ENCODE measurements at places on chromosomes 13 and 19.
A peak's percentile ranks its signal among the peaks of the same experiment; 100 is the strongest.

DNA sequence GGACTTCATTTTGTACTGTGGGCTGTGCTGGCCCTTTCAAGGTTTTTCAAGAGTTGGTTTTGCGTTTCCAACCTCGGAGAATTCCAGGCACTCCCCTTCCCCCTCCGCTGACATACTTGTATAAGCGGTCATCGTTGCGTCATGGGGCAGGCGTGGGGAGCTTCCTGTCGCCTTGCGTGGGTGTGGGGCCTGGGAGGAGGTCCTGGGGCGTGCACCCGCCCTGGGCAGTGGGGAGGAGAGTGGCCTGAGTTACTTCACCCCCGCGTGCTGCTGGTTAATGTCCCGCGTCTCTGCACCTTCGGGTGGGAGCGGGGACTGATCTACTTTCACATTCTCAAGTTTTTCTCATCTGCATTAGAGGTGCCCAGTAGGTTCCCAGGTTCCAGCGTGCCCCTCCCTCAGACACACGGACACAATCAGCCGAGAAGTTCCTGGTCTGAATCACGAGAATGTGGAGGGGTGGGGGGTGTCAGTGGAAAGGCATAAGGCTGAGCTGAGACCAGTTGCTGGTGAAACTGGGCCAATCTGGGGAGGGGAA lies 4.1 kb downstream of the IER2 start:
- peak; percentile 81 for DNase-seq

GRCh38 chr13:110616103-110617101 lies 1.1 kb downstream of the NAXD start:
- peak; percentile 66 for DNase-seq

DNA sequence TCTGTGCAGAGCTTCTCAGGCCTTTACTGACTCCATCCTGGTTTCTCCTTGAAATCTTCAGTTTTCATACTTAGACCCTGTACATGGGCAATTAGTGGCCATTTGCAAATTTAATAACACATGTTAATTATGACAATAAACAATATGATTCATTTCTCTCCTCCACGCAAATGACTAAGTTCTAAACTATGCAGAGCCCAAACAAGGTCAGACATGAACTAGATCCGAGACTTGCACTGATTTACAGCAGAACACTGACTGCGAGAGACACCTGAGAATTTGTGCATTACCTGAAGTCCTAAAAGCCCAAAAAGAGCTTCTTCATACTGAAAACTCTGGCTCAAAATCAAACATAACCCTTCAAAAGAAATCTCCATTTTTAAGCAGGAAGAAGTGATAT lies 521.8 kb downstream of the MYO16 start:
- no peak for DNase-seq

GRCh38 chr13:28497143-28497876 lies 2.4 kb upstream of the FLT1 start:
- DNase-seq, result no peak

DNA sequence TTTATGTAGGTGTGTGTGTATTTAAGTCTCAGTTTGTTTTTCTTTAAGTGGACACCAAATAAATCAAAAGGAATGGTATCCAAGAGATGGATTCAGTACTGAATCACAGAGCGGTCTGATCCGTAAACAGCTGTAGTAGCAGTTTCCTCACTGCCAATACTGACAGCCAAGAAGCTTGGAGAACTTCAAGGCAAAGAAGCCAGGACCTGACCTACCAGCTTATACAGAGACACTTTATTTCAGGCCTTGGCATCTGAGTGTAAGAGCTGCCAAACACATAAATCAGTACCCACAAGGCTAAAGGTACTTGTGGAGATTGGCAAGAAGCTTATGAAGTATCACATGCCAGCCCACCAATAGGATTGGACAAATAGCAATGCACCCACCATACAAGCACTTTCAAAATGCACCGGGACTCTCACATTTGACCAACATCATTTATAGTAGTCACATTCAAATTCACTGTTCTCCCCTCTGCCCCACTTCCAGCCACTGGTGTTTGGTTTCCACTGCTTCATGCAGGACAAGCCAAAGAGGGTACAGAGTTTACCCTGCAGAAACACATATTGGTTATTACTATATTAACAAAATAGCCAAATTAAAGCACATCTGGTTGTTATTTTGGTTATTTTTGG lies 357.9 kb downstream of the KLF12 start:
- DNase-seq, result no peak

DNA sequence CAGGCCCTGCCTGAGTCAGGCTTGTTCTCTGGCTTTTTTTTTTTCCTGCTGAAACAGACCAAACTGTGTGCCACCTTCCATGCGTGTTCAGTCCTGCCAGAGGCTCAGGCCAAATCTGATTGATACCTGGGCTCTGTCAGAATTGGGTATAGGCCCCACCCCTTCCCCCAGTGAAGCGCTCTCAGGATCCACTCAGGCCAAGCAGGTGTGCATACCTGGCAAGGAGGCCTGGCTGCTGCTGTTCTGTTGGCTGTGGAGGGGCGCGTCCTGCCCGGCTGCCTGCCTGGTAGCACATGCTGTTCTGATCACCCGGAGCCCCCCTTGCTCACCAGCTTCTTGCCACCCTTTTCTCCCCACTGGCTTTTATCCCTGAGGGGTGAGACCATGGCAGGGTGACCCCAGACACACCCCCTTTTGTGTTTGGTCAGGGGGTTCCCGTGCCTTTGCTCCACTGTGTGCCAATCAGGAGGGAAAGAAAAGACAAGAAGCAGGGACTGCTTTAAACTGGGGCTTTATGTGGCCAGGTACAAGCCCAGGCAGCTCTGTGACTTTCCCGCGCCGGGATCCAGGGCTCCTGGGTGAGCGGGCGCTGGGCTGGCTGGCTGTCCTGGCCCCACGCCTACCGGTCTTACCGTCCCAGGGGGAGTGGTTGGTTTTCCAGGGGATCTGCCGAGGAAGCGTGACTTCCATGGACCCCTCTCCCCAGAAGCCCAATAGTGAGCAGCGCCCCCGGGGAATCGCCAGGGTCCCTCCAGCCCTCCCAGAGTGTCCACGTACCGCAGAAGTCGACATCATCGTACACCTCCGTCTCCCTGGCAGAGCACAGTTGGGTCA lies 12.7 kb downstream of the PRAM1 start:
- DNase-seq, result no peak

DNA sequence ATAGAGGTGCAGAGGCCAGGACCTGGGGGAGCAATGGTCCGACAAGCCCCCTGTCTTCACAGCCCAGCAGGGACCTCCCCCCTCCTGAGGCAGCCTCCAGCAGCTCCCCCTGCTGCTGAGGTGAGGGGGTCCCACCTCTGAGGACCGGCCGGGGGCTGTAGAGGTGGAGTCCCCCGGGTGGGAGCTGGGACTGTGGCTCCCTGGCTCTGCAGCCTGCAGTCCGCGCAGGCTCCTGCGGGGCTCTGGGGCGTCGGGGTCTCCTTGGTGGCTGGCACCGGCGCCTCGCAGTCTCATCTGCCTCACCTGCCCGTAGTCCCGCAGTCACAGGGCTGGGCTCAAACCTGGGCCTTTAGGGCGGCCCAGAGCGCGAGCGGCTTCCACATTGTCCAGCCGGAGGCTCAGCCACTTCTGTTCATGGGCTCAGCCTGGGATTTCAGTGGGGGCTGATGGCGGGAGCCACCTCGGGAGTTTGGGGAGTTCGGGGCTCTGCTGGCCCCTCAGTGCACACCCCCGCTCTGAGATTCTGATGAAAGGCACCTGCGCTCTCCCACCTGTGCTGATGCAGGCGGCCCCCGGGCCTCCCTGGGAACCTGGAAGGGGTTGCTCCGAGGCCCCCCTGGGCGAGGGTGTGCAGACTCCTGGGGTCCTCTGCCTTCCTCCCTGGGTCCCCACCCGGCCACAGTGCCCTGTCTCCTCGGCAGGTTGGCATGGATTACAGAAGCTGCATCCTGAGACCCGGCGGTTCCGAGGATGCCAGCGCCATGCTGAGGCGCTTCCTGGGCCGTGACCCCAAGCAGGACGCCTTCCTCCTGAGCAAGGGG lies 7.0 kb upstream of the ZNF554 start:
- no peak for DNase-seq

DNA sequence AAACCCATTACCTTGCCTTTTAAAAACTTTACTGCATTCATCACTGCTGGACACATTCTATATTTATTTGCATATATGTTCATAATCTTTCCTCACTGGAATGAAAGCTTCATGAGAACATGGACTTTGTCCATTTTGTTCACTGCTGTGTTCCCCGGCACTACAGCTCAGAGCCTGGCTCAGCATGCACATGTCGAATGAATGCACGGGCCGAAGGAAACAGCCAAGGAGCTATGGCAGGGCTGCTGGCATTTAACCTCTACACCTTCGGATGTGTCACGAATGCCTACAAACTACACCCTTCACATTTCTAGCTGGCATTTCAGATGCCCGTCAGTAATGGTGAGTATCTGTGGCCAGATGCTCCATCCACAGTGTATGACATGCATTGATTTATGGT lies 7.6 kb downstream of the MTIF3 start:
- DNase-seq, result no peak

DNA sequence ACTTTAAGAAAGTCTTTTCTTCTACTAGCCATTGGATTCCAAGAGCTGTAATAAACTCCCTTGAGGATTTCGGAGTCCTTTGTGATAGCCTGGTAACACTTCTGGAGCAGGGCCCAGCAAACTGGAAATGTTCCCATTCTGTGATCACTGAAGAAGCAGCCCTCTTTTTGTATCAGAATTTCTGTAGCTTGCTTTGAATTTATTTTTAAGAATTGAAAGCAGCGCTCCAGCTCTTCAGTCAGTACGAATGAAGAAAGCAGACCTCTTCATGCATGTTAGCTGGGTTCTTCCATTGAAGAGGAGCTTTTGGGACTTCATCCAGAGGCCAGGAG lies 141.5 kb downstream of the AKAP11 start:
- DNase-seq, result no peak

- DNase-seq, result no peak
These were observed 48.0 kb upstream of the ABCC4 start for GRCh38 chr13:95349267-95349666.
